ENCODE measurements at places on chromosomes 7 and 10.

GRCh38 chr10:130105724-130106123 lies 4.9 kb downstream of the C10orf143 start:
- no peak for DNase-seq

DNA sequence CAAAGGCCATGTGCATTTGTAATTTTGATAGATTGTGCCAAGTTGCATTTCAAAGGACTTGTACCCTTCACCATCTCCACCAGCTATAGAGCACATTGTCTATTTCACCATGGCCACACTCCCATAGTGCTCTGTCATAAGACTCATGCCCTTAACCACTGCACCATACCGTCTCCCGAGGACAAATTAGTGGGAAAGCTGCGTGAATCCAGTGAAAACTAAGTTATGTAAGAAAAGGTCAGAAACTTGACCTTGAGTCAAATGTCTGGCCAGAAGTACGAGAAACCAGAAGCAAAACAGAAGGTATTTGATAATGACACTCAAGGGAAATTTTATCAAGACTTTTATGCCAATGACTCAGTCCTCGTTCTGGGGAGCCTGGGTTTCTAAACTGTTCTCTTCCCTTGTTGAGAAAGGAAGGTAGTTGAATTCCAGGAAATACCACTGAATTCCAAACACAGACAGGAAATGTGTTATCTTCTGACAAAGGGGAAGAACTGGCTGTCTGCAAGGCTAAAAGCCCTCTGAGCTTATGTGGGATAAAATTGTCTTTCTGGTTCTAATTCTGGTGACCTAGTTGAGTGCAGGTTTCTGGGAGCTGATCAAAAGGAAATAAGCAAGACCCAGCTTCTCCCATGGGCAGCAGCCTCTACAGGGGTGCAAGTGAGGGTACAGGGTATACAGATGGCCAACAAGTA lies 49.7 kb downstream of the CDK1 start:
- DNase-seq, result no peak

GRCh38 chr10:77281719-77282118 lies 355.9 kb downstream of the KCNMA1 start:
- no peak for DNase-seq

GRCh38 chr10:11344550-11344949 lies 266.9 kb downstream of the USP6NL start:
- DNase-seq, result no peak

DNA sequence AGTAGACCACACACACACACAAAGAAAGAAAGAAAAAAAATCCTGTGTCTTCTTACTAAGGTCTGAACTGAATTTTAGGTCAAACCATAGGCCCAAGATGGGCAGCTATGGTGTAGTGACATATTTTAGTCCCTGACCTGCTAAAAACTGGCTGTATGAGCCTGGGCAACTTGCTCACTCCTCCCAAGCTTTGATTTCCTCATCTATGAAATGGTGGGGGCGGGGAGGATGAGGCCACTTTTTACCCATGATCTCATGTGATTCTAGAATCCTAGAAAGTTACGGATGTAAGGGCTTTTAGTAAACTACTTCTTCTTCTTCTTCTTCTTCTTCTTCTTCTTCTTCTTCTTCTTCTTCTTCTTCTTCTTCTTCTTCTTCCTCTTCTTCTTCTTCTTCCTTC lies 6.1 kb upstream of the CCL24 start:
- DNase-seq, result no peak

DNA sequence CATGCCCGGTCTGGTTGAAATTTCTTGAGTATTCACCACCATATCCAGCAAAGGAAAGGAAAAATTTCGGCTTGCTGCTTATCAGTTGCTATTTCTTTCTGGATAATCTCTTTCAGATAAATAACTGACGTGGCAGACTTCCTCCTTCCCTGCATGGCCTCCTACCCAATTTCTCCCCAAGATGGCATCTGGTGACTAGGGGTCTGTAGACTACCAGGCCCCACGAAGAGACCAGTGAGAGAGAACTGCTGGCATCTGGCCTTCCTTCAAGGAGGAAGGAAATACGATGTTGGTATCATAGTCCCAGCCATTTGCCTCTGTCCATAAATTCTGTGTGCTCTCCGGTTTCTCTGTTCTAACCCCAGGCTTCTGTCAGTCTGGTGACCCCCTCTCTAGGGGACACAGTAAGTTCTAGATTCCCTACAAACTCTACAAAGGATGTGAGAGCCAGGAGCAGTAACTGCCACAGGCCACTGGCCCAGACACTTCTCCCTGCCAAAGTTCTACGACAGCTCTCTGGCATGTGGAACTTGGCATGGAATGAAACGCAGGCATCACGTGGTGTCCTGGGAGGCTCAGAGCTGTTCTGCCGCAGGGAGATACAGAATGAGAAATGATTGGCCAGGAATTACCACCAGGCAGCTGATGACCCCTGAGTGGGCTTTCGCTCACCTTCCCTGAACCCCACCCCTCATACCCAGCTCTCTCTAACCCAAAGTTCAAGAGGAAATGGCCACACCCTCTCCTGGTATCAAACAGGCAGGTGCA lies 30.0 kb upstream of the MSRB2 start:
- DNase-seq, result no peak

DNA sequence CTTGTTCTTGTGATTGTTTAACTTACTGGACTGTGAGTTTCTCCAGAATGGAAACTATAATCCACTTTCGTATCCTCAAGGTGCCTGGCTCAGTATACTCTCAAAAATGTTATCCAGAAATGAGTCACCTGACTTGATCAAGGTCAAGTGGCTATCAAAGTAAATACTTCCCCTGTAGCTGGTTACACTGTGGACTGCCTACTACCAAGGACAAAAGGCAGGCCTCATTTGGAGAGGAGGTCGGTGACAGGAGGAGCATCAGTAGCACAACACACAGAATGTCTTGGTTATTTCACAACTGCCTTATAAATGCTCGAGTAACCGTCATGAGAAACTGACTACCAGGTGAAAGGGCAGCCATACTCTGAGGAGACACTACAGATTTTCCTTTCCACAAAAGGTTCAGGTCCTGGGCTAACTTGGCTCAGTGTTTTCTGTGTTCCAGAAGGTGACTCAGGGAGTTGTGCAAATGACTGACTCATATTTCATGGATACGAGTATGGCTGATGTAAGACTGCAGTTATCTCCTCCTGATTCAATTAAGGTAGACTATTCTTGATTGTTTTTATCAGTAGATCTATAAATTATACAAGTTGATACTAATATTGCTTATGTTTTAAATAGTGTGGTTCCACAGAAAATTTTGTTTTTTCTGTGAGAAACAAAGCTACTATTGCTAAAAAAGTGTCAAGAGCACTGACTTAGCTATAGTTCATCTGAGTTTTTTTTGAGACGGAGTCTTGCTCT lies 4.2 kb upstream of the CCNY start:
- DNase-seq, result no peak

DNA sequence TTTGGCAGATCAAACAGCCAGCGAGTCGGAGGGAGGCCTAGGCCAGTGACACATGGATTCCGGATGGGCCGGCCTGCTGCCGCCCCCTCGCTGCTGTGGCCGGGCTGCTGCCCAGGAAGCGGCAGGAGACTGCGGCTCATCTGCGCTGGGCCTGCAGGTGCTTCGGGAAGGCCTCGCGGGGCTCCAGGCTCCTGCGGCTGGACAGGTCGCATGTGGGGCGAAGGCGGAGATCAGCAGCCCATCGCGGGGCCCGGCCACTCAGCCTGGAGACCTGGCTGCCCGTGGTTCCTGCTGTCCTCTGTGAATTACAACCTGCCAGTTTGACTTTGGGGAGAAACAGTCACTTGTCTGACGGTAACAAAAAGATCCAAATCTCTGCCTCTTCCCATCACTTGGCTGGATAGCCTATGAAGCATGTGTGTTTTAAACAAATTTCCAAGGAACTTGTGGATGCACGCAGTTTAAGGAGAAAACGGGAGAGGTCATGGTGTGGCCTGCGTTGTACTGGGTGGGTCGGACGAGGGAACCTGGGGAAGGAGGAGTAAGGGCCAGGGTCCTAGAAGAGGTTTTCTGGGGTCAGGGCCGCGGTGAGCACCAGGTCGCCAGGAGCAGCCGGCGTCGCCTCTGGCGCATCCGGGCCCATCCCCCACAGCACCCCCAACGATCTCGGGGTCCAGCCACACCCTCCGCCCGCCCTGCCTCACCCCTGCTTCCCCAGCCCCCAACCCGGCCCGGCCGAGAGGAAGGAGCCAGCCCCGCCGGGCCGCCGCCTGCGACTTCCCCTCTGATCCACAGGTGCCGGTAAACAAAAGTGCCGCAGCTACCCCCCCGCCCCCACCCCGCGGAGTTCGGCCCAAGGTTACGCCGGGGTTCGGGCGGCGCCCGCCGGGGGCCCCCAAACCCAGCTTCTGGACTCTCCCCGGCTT lies 1.6 kb downstream of the SPOCK2 start:
- peak; percentile 40 for DNase-seq

GRCh38 chr10:15043674-15044073 lies at the start of gene OLAH:
Gene OLAH (plus strand): TSS chr10:15043943. CDS start chr10:15047289, 3,346 bp downstream.
- no peak for DNase-seq

GRCh38 chr7:88771417-88771816 lies 11.9 kb downstream of the ZNF804B start:
- no peak for DNase-seq

DNA sequence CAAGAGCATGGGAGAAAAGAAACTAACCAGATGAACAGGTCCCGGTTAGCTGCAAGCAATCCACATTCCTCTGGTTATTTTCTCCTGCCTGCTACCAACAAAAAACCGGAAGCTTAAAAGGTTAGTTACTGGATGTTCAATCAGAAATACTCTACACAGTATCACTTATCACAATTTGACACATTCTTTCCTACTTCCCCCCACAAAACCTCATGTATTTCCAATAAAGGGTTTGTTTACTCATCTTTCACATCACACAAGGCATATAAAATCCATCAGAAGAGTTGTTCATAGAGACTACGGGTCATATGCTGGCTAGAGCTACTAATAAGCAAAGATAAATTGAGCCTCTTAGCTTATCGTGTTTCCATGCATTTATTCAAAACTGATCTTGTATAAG lies 4.8 kb downstream of the SLC25A28 start:
- no peak for DNase-seq

- no peak for DNase-seq
Measured at GRCh38 chr10:100623521-100624230, 87.9 kb downstream of the HIF1AN start.

- no peak for DNase-seq
Measured at GRCh38 chr7:128404886-128405470, 4.8 kb downstream of the IMPDH1 start.

DNA sequence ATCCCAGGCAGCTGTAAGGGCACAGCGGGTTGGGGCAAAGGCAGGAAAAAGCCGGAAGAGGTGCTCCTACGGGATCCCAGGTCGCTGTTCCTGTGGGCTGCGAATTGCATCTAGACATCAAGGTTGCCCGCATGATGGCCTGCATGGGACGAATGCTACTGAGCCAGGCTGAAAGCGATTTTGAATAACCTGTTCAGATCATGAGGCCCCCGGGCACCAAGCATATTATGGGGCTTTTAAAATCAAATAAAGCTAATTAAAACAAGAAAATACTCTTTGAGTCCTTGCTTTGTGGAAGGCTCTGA lies 37.1 kb downstream of the CAMK2B start:
- no peak for DNase-seq

DNA sequence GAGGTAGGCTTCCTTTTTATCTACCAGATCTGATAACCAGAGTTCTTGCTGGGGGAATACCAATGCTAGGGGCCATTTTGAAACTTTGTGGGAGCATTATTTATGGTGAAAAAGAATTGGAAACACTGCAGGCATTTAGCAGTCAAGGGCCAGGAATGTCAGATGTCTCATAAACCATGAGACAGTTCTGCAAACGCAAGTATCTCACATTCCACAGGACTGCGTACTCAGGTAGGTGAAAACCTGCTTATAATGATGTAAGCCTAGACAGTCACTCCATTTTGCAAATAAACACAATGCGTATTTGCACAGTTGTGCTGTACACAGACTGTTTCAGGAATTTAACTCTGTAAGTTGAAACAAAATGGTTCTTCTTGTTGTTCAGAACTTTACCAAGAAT lies 33.9 kb downstream of the ECHDC3 start:
- no peak for DNase-seq

- DNase-seq, result no peak
Measured at GRCh38 chr10:112304267-112304859, 21.2 kb downstream of the TECTB start.

- DNase-seq, result no peak
Measured at GRCh38 chr10:32786968-32787367, 171.1 kb downstream of the ITGB1 start.

GRCh38 chr7:76191783-76192240 lies 9.9 kb upstream of the SRRM3 start:
- no peak for DNase-seq

- DNase-seq, result no peak
Measured at GRCh38 chr10:11875494-11876281, 52.5 kb downstream of the PROSER2 start.

DNA sequence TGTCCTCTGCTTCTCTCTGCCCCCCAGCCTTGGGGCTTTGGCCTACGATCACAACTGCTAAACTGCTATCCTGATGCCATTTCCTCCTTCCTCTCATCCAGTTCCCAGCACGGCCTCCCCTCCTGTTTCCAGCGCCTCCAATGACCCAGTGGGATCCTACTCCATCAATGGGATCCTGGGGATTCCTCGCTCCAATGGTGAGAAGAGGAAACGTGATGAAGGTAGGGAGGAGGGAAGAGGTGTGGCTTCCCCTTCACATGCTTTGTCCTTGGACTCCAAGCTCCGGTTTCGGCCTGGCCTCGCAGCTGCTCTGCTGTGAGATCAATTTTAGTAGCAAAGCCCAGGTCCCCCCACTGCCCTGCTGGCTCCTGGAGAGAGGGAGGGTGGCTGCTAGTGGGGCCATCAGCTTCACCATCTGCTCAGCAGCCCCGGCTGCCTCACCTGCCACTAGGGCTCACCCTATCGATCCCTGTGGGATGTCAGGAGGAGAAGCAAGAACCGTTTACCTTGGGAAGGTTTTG lies 35.8 kb downstream of the PAX2 start:
- DNase-seq, result no peak

DNA sequence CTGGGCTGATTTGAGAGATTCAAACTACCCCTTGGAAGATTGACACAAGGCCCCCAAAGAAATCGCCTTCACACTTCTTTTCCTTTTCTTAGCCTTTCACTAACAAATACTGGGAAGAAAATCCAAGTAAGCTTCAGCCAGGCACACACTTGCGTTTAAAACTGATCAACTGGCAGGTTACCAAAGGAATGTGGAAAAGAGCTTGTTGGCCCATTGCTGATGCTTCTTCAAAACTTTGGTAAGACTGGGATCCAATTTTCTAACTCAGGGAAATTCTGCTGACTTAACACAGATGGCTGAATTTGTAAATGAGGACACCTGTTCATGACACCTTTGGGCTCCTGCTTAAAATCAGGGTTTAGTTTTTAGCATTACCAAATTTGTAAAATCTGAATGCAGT lies 464.5 kb upstream of the GALNT17 start:
- no peak for DNase-seq

Data from stimulated activated CD4-positive, alpha-beta T cell treated with anti-CD3 and anti-CD28 coated beads, TNF-alpha, amount 100 ng/mL, for 4 hours (primary cell).